Activated naive CD4-positive, alpha-beta T cell treated with anti-CD3 and anti-CD28 coated beads for 36 hours (primary cell): ENCODE measurements at places on chromosomes 12 and 14.

DNA sequence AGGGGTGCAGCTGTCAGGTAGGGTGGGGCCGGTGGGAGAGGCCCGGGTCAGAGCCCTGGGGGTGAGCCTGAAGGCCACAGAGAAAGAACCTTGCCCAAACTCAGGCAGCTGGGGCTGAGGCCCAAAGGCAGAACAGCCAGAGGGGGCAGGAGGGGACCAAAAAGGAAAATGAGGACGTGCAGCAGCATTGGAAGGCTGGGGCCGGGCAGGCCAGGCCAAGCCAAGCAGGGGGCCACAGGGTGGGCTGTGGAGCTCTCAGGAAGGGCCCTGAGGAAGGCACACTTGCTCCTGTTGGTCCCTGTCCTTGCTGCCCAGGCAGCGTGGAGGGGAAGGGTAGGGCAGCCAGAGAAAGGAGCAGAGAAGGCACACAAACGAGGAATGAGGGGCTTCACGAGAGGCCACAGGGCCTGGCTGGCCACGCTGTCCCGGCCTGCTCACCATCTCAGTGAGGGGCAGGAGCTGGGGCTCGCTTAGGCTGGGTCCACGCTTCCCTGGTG is 10.5 kb downstream of the MMP14 start:
- no peak for DNase-seq

DNA sequence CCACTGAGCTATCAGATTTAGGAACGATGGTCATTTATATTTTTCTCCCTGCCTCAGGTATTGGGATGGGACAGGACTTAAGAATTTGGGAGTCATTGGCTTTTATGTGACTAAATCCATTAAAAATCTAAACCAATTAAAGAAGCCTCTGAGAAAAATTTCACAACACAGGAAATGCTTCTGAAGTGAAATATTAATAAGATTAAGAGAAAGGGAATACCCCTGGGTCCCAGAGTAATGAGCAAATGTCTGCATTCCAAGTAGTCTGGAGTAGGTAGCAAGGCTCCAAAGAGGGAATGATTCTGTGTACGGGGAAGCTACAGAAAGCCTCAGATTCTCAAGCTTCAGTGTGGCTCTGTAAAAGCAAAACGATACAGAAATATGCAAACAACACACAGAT is 707 bp upstream of the MED6 start:
- no peak for DNase-seq

DNA sequence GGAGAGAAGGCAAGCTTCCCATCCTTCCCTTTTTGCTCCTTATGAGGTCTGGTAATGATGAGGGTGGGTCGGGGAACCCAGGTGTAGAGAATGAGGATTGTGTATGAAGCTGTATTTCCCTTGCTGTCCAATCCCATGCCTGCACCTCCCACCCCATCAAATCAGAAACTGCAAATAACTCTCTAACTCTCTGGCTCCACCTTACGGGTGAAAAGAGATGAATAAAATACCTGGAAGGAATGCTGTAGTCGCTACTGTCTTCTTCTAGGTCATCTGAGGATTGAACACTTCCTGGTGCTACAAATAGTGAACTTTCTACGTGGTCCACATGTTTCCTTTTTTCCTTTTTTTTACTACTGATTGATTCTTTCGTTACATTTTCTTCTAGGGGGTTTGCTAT is 38.9 kb upstream of the DICER1 start:
- no peak for DNase-seq

DNA sequence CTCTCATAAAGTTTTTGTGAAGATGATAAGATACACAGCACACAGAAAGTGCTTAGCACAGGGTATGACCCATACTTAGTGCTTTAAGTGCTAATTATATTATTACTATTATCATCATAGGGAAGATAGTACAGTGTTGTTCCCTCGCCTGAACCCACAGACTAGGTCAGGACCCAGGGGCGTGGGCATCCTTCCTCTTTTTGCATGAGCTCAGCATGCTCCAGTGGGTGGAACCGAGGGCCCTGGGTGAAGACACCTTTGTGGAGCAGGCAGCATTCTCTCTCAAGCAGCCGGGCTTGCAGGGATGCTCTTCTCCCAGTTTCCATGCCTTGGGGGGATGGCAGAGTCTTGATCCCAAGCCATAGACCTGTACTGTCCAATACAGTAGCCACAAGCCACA is 34.8 kb downstream of the CRACR2A start:
- DNase-seq, result no peak

- no peak for DNase-seq
These were observed 151.2 kb upstream of the C14orf180 start for GRCh38 chr14:104428333-104428851.

GRCh38 chr12:11651785-11652184 is 2.3 kb downstream of the ETV6 start:
- DNase-seq, result no peak

DNA sequence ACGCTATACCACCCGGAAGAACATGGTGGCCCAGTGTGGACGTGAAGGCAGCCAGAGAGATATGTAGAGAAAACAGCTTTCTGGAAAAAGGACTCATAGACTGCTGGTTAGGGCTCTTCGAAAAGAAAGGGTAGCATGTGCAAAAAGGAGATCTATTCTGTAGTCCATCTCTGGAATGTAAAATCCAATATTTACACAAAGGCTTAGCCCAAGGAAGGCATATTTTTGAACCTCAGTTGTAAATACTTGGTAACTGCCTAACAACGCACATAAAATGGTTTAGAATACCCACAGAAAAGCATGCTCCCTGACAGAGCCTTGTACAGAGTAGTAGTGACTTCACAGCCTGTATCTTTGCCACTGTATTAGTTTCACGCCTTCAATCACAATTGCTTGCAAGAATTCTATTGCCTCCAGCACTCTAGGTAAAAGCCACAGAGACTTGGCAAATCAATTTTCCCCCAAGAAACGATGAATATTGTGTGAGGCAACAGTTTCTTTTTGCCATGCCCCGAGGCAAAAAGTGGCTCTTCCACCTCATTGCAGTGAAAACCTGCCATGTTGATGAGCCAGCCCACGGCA is 59.2 kb downstream of the TRIM9 start:
- no peak for DNase-seq

DNA sequence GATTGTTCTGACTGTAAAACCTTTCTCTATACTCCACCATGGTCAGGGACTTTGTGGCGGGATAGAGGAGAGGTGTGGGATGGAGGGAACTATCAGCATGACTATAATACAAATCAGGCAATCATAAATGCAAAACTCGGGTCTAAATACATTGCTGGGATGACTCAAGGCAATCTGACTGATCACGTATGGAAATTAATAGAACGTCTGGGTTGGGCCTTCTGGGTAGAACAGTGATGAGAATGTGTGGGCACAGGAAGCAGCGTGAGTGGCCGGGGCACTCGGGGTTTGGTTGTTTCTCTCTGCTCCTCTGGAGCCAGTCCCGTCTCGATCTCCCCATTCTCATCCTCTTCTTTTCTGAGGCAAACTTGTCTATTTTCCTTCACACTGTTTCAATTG is 485.8 kb downstream of the VRK1 start:
- no peak for DNase-seq

- no peak for DNase-seq
These were observed 177.1 kb downstream of the CCDC91 start for GRCh38 chr12:28367326-28367725.

GRCh38 chr12:132658149-132658894 is 28.8 kb downstream of the POLE start:
- DNase-seq, result no peak

GRCh38 chr12:70241845-70242244 is 1.4 kb upstream of the CNOT2 start:
- DNase-seq, result no peak

GRCh38 chr14:87830443-87831096 is 162.4 kb downstream of the GALC start:
- DNase-seq, result no peak

- DNase-seq, result no peak
These were observed 83.8 kb downstream of the SLC38A6 start for GRCh38 chr14:61064856-61065255.

DNA sequence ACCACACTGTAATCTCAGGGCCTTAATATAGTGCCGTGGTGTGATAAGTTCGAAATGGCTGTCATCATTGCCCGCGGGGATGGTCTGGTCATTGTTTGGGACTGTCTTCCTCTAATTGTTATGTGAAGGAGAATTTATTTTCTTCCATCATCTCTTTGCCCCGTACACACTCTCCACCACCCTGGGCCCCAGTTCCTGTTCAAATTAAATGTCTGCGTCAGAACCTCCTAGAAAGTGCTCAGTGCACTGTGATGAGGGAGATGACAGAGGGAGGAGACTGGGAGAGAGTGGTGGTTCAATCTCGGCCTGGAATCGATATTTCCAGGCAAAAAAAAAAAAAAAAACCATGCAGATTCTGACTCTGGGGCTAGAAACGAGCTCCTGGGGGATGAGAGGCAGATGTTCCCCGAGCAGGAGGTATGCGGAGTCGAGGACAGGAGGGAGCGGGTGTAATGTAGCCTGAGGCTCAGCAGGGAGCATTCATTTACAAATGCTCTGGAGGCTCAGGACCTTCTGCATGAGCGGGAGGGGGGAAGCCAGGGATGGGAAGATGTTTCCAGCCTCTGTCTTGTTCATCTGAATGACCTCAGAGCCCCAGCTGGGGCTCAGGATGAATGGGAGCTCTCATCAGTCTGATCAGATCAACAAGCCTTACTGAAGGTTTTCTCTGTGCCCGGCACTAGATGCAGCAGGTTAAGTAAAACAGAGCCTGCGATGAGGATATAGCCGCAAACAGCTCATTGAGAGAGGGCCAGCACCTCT is 219.5 kb downstream of the TBX5 start:
- DNase-seq, result no peak

- no peak for DNase-seq
These were observed 15.0 kb downstream of the OTX2 start for GRCh38 chr14:56795284-56795622.

DNA sequence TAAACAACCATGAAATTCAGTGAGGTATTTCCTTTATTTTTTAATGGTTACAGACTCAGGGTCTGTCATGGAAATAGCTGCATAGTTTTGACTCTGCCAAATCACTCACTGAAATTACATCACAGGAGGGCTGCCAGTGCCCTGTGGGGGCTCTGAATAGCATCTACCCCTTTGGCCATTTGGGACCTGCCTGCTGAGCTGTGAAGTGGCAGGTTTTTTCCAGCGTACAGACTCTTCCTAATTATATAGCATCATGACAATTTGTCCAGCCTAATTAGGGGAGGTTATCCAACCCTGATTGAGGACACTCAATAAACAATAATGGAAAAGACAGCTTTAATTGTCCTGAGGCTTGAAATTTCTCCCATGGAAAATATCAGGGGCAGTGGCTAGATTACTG is 1.8 kb upstream of the COCH start:
- no peak for DNase-seq

DNA sequence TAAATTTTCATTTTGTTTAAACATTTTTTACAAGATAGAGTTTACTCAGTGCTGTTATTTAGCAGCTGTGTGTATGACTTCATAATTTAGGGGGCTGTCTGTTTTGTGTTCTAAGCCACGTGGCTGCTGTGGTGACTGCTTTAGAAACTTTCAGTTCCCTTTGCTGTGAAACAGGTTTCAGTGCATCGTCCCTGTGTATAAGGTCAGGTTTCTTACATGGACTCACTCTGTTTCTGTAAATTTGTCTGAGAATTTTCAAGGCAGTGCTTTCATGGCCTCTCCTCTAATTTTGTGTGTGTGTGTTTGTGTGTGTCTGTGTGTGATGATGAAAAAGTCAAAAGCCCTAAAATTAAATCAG is 32.4 kb downstream of the BICD1 start:
- peak; percentile 74 for DNase-seq

DNA sequence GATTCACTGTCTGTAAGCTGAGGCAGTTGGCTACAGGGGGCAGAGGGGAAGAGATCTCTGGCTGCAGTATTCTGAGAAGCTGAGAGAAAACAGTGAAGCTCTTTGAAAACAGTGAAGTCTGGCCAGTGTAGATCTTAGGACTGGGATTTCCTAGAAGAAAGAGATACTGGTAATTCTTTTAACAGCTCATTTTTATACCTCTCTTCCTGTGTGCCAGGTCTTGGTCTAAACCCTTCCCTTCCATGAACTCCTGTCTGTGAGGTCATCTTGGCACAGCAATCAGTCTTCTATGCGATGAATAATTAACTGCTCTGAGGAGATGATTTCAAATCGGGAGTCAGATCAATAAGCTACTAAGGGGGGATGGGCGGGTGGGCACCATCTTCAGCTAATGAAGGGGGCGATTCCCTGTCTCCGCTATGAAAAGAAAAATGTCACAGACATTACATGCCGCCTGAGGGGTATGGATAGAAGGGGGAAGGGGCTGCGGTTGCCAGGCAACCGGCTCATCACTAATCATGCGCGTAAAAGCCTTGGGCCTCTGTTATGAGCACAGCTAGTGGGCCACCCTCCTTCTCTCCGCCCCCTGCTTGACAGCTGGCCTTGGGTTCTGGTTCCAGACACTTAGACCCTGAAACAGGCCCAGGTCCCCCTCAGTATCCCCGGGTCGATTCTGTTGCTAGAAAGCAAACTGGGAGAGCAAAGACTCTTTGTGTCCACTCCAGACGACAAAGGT is 75.3 kb upstream of the CEP83 start:
- no peak for DNase-seq

DNA sequence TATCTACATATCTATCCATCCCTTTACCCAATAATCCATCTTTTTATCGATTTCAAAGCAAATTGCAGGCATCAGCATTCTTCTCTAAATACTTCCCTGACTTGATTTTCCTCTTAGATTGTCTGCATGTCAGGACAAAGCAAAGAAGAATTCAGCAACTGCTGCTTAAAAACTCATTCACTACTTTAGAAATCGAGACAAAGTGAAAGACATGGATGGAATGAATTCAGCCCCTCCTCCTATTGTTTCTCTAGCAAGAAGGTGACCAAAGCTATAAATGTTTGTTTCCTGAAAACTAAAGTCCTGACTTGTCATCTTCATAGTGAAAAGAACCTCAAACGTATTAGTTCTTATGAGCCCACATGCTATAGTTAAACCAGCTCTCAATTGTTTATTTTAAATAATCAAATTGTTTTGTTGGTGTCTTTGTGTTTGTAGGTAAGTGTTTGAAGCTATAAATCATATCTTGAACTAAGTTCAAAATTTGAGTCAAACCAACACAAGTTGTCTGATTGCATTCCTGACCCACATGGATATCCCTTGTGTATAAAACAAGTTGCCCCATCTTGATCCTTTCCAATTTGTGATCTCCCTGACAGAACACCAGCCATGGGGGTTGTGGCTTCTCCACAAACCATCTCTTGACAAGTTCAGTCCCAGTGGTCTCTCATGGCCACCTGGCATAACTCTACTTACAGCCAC is 58.6 kb upstream of the ARHGAP5 start:
- DNase-seq, result no peak

GRCh38 chr12:3251067-3251466 is 173.9 kb downstream of the TSPAN9 start:
- DNase-seq, result peak; percentile 8

DNA sequence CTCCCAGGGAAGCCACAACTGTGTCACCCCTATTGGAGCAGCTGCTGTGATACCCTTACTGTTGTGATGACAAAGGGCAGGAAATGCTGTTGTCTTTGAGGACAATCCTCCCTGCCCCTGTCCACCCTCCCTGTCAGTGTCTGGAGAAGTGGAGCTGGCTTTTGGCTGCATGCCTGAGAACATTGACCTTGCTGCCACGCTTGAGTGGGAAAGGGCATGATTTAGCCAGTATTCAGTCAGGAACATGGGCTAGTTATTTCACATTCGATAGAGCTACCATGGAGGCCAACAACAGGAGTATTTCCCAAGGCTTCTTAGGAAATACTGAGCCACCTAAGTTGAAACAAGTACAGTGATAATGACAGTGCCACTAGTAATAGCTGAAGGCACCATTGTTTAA is 59.4 kb downstream of the MYRFL start:
- DNase-seq, result no peak

- no peak for DNase-seq
These were observed 46.2 kb downstream of the WSCD2 start for GRCh38 chr12:108175310-108175709.
